NCI-H2107 (cell line): ENCODE measurements at places on chromosomes 13 and 19.

DNA sequence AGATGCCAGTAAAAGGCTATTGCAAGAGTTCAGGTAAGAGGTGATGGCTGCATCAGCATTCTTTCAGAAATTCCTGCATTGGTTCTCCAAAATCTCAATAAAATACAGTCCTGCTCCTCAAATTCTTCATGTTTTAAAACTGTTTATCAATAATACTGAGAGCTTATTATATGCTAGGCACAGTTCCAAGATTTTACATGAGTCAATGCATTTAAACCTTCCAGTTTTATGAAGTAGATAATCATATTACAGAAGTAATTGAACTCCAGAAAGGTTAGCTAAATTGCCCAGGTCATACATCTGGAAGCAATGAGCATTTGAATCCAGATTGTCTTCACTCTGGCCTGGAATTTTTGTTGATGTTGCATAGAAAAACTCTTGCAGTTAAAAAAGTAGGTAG lies 282.9 kb upstream of the SLITRK6 start:
- DNase-seq = no peak

- no peak for DNase-seq
Measured at GRCh38 chr19:662207-662961, 630 bp downstream of the RNF126 start.

GRCh38 chr13:110860983-110861382 lies 53.9 kb downstream of the ANKRD10 start:
- DNase-seq = no peak

GRCh38 chr13:79770056-79770455 lies 289.1 kb downstream of the NDFIP2 start:
- no peak for DNase-seq

DNA sequence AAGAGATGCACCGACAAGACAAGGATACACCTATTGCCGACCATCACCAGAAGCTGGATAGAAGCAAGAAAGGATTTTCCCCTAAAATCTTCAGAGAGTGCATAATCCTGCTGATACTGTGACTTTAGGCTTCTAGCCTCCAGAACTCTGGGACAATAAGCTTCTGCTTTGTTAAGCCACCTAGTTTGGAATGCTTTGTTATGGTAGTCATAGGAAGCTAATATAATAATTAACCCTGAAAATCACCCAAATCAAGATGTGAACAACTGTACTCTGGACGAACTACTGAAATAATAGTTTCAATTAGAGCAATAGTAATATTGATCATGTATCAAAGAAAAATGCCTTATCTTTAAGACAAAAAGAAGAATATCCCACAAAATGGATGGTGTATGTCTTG lies 524.6 kb downstream of the EFNB2 start:
- DNase-seq = no peak

- no peak for DNase-seq
Measured at GRCh38 chr19:46911456-46911855, 50.7 kb downstream of the ARHGAP35 start.

GRCh38 chr13:19597523-19597922 lies 35.9 kb upstream of the MPHOSPH8 start:
- no peak for DNase-seq
